EL (cell line): ENCODE measurements at places on chromosomes 12 and 14.
A peak's percentile ranks its signal among the peaks of the same experiment; 100 is the strongest.

DNA sequence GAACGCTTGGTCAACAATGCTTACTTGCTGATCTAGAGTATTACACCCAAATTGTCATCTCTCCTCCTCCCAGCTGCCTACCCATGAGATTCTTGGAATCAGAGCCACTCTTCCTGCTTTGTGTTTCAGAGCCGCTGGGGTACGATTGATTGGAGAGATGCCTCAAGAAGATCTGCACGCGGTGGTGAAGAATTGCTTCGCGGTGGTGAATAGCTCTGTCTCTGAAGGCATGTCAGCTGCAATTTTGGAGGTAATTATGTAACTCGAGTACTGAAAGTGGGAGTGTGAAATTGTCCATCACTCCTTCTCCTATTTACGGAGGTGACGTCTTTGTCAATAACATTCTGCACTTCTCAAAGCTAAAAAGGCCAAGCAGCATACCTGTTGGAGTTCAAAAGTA lies 93.9 kb downstream of the GLT1D1 start:
- no peak for DNase-seq

DNA sequence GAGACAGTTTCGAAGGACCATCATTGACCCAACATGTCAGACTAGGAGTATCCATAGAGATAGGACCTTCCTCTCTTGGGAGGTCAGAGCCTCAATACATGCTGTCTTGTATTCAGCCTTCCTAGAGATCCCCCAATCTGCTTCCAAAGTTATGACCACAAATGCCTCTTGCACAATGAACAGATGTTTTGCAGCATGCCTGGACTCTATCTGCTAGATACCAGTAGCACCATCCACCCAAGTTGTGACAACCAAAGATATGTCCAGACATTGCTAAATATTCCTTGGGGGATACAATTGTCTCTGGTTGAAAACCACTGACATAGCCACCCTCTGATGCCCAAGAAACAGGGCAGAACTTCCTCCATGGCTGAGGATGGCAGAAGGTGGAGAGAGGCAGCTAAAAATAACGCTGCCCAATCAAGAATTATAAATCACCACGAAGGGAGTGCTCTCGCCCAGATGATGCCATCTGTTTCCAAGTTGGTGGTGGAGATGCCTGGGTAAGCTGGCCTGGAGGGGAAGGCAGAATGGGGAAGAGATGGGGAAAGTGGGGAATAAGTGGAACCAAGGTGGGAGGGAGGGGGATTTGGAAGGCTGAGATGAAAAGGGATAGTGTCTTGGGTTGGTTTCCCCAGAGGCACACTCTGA lies 42.9 kb upstream of the NOS1 start:
- no peak for DNase-seq

DNA sequence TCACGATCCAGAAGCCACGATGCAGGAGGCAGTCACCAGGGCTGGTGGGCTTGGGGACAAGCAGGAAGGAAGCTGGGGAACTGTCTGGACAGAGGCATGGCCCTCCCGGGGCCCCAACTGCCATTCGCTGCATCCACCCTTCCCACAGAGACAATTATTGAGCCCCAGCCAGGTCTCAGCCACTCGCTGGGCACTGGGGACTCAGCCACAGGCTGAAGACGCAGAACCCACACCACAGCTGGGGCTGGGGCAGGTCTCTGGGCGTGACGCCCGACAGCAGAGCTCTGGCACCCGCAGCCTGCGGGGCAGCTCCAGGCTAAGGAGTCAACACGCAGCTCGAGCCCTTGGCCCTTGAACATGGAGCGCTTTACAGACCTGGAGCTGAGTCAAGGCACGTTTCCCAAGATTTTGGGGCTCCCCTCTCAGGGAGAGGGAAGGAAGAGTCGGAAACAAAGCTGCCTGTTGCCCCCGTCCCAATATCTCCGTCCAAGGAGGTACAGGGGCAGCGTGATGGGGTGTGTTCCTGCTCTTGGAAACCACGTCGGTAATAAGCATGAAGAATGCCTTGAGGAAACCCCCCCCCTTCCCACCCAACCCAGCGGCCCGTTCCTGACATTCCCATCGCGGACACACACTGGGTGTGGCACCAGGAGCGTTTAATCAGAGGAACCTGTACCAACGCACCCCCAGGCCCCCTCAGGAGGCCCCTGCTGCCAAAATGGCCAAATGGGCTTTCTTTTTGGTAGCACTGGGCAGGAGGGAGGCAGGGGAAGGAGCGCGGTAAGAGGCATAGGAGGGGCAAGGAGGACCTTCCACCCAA lies 6.7 kb downstream of the RIMBP2 start:
- DNase-seq = no peak

GRCh38 chr12:83538361-83538965 lies 851.8 kb downstream of the TMTC2 start:
- DNase-seq = no peak

DNA sequence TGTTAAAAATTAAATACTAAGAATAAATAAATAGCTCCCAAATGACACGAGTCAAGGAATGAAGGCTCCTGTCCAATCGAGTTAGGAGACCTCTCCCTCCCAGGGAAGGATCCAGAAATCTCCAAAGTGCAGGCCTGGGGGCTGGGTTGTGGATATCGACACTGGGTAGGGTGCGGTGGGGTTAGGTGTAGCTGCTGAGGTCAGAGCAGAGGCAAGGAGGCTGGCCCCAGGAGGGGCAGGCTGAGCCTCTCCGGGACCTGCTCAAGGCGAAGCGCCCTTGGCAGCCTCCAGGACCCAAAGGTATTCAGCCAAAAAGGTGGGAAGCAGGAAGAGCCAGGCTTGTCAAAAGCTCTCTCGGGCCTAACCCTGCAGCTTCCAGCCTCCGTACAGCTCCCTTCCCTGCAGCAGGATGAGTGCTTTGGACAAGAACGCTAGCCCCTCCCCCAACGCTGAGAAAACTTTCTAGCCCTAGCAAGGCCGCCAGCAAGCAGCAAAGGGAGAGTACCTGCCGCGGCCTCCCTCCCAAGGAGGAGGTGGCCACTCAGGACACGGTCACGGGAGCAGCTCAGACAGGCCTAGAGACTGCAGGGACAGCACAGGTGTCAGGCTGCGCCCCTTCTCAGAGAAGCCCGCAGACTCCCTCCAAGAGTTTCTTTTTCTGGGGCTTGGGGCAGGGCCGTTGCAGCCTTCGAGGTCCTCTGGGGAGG lies 3.7 kb upstream of the PNMA1 start:
- DNase-seq = no peak

- DNase-seq = no peak
Observed at GRCh38 chr12:109087250-109087649, 6.0 kb downstream of the ALKBH2 start.

DNA sequence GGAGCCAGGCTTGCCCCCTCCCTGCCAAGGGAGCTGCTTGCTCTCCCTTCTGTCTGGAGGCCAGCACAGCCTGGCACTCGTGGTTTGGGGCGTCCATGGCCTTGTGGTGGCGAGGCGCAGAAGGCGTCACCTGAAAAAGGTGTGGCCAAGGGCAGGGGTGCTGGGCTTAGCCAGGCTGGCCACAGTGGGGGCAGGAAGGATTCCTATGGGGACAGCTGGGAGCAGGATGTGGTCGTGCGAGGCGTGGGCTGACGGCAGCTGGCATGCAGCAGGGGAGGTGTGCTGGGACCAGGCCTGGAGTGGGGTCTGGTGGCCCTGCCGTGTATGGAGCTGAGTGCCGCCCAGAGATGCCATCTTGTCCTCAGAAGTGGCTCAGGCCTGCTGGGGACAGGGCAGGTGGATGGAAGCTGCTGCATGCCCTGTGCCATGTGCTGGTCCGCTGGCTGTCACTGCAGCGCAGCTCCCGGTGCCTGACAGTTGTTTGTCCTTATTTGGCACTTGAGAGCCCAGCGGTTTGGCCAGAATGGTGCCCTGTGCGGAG lies 30.0 kb downstream of the SH2B3 start:
- no peak for DNase-seq

- no peak for DNase-seq
Observed at GRCh38 chr14:68394764-68395143, 398.1 kb downstream of the ZFP36L1 start.

GRCh38 chr14:71550367-71550766 lies 381.9 kb upstream of the RGS6 start:
- DNase-seq = no peak

GRCh38 chr14:22381408-22381760 lies 207.6 kb downstream of the DAD1 start:
- no peak for DNase-seq

DNA sequence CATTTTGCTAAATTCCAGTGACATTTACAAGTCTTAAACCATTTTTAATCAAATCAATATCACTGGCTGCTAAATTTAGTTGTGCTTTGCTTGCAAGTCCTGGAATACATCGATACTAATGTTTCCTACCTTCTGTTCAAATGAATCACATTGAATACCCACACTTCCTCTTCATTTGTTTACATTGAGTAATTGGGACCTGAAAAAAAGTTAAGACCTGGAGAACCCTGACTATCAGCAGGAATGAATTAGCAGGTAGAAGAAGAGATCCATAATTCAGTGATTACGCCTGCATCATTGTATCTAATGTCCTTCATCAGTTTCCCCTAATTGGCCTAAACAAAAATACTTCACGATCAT lies 369.3 kb downstream of the ETNK1 start:
- no peak for DNase-seq

DNA sequence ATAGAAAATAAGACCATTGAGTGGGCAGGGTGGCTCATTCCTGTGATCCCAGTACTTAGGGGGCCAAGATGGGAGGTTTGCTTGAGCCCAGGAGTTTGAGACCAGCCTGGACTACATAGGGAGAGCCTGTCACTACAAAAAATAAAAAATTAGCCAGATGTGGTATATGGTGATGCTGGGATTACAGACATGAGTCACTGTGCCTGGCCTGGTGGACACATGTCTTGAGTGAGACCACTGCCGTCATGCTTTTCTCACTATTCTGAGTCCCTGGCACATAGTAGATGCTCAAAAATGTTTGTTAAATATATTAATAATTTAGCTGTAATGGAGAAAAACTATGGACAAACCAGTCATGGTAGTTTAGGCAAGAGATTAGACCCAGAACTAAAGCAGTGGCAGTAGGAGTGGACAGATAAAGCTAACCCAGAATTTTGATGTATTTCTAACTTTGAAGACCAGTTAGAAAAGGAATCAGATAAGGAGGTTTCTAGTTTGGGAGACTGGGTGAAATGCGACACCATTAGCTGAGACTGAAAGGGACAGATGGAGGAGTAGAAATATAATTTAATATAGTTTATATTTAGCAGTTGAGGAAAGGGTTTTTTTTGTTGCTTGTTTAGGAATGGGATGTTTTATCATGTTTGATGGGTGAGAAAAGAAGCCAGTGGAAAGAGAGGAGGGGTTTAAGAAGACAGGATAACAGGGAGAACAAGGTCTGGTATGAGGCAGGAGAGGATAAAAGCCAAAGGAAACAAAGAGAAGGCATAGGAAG lies 7.4 kb upstream of the PTGES3 start:
- DNase-seq = peak; percentile 34

- DNase-seq = peak; percentile 12
Observed at GRCh38 chr12:66352197-66352596, 49.9 kb downstream of the HELB start.

DNA sequence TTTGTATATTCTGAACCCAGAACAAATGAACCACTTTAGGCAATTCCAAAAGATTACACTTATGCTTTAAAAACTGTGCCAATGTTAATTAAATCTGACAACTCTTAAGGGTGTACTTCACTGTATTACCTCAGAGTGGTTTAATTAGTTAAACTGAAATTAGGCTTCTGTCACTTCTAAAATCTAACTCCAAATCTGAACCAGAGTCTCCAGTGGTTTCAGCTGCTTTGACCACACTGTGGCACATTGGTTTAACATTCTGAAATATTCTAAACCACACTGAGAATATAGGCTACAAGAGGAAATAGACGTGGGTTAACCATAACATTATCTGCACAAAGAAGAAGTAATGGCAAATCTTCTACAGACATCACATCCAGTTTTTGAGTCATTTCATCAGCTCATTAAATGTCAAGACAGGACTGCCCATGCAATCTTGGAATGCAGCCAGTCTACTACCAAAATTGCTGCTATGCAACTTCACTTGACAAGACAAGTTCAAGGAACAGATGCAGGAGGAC lies 94.8 kb downstream of the LRP6 start:
- peak; percentile 55 for DNase-seq

DNA sequence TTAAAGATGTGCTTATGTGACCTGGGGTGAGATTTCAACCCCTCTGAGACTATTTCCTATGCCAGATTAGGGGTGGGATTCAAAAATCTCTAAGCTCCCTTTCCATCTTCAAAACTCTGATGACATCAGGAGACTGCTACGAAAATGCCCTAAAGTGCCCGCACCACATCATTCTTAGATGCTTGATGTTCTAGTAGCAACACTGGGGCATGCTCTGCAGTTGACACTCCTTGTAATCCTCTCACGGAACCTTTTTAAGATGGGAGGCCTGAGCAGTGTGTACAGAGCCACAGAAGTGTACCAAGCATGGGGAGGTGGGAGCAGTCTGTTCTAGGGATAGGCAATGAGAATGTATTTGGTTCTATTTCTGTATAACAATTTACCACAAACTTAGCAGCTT lies 12.2 kb downstream of the FOS start:
- DNase-seq = no peak
